NCI-H774 (cell line): ENCODE measurements at places on chromosomes 13 and 19.

DNA sequence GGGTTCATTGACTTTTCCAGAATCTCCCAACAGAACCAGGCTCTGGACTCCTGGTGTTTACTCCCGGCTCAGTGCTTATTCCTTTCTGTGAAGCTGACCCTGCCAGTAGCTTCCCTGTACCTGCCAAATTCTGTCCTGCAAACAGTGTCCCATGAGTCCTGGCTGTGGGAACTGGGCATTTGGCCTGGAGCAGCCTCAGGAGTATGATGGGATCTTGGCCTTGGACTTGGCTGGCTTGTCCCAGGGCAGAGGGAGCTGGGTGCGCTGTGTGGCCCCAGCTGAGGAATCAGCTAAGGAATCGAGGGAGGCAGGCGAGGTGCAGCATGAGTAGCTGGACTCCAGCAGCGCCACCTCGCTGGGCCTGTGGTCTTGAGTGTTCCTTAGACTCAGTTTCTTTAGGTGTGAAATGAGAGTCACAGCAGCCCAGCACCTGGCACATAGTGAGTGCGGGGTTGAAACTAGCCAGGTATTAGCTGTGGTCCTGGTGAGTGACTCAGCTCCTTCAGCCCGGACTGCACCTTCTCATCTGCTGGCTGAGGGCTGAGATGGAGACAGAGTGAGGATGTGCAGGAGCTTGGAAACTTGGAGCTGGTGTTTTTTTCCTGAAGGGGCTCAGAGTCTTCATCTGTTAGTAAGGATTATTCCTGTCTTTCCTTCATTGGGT, 10.4 kb downstream of the CLASRP start:
- DNase-seq = no peak

DNA sequence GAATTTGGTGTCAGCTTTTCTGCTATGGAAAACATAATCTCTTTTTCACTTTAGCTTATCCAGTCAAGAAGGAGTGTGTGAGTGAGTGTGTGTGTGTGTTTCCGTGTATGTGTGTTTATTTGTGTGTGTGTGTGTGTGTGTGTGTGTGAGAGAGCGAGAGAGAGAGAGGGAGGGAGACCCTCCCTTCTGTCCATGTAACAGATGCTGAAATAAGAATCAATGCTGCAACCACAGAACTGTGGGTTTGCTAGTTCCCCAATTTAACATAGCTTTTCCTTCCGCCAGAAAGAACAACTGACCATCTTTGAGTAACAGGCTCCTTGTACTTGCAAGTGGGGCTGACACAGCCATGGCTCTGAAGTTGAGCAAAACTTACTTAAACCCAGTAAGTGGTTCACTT, 5.2 kb downstream of the LCP1 start:
- no peak for DNase-seq

GRCh38 chr13:109483284-109483683, 303.1 kb downstream of the IRS2 start:
- DNase-seq = no peak

DNA sequence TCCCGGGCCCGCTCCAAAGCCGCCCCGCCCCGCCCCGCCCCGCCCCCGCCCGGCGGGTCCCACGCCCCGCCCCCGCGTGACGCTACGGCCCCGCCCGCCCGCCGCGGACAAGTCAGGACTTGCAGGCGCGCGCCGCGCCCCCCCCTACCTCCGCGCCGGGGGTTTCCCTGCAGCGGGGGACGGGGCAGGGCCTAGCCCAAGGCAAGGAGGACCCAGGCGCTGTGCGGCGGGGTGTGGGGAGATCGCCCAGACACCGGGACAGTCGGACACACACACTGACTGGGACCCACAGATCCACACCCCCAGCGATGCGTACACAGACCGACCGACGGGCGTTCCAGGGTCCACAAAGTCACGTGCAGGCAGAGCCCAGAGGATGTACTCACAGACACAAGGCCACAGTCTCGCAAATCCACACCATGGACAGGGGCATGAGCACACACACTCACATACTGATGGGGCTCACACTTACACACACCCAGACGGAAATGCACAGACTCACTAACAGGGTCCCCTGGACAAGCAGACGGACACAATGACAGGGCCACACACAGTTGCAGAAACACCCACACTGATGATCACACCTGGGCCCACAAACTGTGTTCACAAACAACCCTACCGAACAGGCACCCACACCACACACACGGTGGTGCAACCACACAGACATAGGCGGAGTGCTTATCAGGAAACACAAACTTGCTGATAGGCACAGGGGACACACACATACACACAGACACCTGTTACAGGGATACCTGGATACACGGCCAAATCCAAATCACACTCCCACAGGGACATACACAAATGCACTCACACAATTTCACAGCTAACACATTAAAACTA, 436 bp upstream of the BBC3 start:
- DNase-seq = peak; percentile 62

DNA sequence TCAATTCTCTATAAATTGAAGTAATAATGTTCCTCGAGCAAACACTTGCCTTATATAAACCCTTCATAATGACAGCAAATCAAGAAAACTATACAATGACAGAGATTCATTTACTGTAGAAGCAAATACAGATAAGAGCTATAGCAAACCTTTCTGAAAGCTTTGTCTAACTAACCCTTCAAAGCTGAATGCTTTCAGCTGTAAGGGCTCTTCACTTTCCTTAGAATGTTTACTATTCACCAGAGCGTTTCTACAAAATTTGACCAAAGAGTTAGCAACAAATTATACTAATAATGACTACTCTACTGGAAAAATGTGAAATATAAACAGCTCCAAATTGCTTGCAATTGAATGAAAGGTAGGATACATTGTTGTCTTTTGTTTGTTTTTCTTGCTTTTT, 218.1 kb downstream of the SLITRK5 start:
- DNase-seq = peak; percentile 50

DNA sequence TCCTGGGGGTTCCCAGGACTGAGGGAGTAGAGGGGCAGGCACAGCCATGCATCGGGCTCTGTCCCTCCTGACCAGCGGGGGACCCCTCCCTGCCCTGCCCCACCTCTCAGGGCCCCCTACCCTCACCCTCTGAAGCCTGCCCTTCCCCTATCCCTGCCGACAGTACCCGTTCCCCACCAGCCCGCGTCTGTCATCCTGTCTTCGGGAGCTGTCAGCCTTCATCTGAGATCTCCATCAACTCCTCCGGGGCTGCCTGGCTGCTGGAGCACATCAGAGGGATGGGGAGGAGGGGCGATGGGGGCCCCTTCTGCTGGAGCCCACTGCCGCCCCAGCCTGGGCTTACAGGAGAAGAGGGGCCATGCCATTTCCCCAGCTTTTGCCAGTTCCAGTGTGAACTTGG, 6.2 kb upstream of the SHD start:
- DNase-seq = no peak
